ENCODE measurements at places on chromosomes 11 and 22.

DNA sequence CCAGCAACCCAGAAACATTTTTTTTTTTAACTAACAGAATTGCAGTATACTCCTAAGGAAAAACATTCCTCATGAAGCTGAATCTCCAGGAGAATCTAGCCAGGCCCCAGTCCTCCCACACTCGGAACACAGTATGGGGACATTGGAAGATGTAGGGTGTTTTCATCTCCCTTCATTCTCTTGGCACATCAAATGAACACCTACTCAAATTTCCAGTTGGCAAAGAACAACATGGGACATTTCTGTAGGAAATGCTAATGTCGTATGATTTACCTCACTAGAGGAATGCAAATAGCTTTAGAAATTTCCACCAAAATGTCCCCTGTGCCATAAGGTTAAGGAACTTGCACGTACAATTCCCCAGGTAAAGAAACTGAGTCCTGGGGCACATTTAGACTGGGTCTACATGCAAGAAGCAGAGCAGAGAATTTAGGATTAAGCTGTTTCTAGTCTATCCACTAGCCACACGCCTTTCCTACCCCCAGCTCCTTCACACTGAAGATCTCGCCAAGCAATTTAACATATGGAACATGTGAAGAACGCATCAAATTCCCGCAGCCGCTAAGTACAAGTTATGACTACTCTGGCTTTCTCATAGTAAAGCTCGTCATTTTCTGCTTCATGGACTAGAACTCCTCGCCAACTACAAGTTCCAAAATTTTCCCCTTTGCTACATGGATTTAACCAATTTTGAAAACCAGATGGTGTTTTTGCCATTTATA, 2.9 kb upstream of the CADM1 start:
- no peak for DNase-seq

GRCh38 chr11:32919338-32919737, 26.7 kb downstream of the QSER1 start:
- no peak for DNase-seq

- no peak for DNase-seq
Observed at GRCh38 chr11:1943576-1943975, 3.6 kb upstream of the MRPL23 start.

DNA sequence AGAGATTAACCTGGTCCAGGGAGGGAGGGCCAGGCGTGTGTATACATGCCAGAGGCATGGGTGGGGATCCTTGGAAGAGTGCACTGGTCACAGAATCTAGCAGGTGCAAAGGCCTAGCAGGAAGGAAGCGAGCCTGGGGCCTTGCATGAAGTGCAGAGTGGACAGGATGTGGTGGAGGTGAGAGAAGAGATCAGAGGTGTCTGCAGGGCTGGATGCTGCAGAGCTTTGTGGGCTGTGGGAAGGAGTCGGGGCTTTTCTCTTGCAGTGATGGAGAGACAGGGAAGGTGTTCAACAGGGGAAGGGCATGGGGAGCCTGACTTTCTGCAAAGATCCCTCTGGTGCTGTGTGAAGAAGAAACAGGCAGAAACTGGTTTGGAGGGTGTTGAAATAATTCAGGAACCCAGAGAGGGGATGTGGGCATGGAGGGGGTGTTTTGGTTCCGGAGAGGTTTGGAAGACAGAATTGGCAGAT, 2.5 kb upstream of the TPST2 start:
- DNase-seq, result peak; percentile 48

- DNase-seq, result no peak
Observed at GRCh38 chr11:75924966-75925784, 110.2 kb downstream of the UVRAG start.

- DNase-seq, result no peak
Observed at GRCh38 chr11:117438371-117439000, 110.8 kb downstream of the CEP164 start.

DNA sequence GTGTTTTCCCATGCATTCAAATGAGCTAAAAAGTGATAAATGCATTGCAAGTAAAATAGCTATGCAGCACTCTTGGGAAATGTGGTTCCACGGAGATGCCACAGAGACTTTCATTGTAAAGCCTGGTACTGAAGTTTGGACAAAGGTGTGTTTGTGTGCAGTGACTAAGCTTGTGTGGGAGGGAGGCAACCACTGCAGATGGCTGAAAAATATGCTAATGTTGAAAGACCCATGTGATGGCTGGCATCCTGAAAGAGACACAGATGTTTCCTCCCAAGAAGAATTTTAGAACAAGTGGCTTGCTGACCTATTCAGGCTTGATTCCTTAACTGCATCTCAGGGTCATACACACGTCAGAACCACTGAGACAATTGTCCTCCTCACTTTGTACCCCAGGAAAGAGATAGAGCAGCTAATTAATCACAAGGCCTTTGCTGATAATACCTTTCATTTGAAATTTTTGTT, 73.8 kb downstream of the FAM76B start:
- peak; percentile 54 for DNase-seq

Data from CD4-positive, alpha-beta T cell treated with Interleukin-15 for 4 hours (primary cell).